ENCODE measurements at places on chromosomes 6 and 20.

- no peak for ATAC-seq
Measured at GRCh38 chr6:31379850-31380249, 22.9 kb upstream of the HLA-B start.

- ATAC-seq, result no peak
Measured at GRCh38 chr20:1757072-1757471, 99.5 kb upstream of the SIRPG start.

GRCh38 chr20:13671512-13671911 is 32.8 kb upstream of the TASP1 start:
- no peak for ATAC-seq

DNA sequence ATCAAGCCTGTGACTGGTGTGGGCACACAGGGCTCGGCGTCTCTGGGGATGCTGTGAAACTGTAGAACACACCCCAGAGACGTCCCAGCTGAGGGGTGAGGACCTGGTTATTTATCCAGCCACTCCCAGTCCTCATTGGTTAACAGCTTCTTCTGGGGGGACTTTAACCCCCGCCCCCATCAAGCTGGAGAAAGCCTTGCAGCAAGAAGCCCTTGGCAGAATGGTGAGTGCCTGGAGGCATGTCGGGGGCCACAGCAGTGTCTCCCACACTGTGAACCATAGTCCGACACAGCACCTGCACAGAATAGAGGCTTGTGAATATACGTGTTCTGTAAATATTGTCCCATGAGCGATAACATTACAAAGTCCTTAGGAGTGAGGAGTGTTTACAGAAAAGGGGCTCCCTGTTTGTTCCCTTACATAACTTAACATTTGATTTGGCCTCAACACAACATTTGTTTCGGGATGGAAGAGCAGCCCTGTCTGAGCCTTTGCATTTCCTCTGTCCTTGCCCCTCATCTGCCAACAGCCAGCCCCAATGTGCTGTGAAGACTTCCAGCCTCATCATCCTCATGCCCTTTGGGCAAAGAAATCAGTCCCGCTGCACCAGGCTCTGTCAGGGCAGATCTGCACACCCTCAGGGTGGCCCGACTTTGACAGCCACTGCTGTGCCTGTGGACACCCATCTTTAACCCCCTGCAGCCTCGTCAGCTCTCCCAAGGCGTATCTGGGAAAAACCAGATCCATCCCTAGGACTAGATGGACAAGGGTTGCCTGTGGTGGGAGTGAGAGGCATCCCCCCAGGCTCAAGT is 2.2 kb upstream of the RRBP1 start:
- no peak for ATAC-seq

GRCh38 chr20:51493346-51493791 is 49.1 kb downstream of the NFATC2 start:
- peak; percentile 60 for ATAC-seq

DNA sequence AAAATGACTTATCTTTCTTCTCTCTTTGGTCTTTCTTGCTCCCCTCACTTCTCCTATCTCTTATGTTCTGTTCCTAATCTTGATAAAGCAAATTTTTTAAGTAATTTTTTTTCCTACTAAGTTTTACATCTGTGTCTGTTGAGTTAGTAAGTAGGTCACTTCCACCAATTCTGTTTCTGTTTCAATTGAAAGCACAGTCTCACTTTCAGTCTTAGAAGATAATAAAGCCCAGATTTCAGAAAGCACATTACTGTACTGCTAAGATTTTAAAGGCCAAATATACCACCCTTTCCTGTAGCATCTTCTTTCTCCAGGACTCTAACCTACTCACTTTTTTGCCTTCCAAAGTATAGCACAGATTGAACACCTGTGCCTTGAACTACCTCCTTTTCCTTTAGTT is 866.1 kb upstream of the ADGRB3 start:
- no peak for ATAC-seq

- ATAC-seq, result no peak
Measured at GRCh38 chr6:158662954-158663624, 13.2 kb downstream of the SYTL3 start.

- no peak for ATAC-seq
Measured at GRCh38 chr6:111250791-111251354, 163.6 kb downstream of the SLC16A10 start.

GRCh38 chr6:55898342-55898741 is 23.0 kb upstream of the BMP5 start:
- ATAC-seq, result no peak

GRCh38 chr20:31578448-31579138 is 26.5 kb upstream of the ID1 start:
- no peak for ATAC-seq

GRCh38 chr6:53926505-53926904 is 131.7 kb downstream of the LRRC1 start:
- no peak for ATAC-seq

GRCh38 chr6:168292826-168293225 is 26.8 kb downstream of the DACT2 start:
- no peak for ATAC-seq

- ATAC-seq, result no peak
Measured at GRCh38 chr20:50189681-50190250, 864 bp upstream of the CEBPB start.

DNA sequence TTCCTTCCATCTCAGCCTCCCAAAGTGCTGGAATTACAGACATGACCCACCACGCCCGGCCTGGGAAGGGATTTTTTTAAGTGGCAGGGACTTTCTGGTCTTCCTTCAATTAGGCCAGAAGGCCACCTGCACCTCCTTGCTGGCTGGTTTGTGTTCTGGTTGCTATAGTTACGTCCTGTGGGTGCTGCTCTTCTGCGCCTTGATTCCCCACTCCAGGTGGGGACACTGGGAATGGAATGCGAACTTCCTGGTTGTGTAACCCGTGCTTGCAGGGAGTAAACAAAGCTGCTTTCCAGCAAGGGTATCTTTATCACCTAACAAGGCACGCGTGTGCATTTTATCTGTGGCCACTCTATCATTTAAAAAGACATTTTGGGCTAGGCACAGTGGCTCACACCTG is 117.7 kb downstream of the PLEKHG1 start:
- ATAC-seq, result no peak

Measured in activated CD4-positive, CD25-positive, alpha-beta regulatory T cell treated with anti-CD3 and anti-CD28 coated beads, Interleukin-2, amount 50 U/mL, for 24 hours (primary cell).